ENCODE measurements at places on chromosomes 7 and 10.

GRCh38 chr10:69562731-69563254 is 10.4 kb downstream of the NEUROG3 start:
- DNase-seq, result no peak

GRCh38 chr7:51430480-51431086 is 114.0 kb upstream of the COBL start:
- peak; percentile 71 for DNase-seq

DNA sequence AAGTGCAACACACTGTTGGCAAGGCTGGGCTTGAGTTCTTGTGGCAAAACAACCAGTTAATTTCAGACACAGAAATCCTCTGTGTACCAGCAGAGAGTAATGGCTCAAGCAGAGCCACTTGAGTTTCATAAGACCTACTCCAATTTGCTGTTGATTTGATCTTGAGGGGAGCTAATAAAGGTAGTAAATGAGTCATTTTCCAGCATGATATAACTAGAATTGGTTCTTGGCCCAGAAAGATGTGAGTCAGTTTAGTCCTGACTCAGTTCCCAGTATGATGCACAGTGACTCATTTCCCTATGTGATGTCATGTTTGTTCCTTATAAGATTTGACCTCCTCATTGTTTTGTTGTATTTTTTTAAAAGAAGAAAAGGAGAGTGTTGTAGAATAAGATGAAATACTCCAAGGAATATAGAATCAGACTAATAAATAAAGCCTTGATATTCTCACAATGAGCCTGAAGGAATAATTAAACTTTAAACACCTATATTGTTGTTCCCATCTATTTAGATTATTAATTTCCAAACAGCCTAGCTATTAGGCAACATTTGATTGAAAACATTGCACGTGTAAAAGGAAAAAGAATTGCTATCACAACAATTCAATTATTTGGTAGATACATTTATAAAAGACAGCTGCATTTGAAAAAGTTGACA is 186.2 kb downstream of the REEP3 start:
- no peak for DNase-seq

GRCh38 chr7:14483663-14484062 is 418.9 kb downstream of the DGKB start:
- DNase-seq, result no peak

GRCh38 chr7:115178835-115179234 is 256.9 kb downstream of the MDFIC start:
- no peak for DNase-seq

DNA sequence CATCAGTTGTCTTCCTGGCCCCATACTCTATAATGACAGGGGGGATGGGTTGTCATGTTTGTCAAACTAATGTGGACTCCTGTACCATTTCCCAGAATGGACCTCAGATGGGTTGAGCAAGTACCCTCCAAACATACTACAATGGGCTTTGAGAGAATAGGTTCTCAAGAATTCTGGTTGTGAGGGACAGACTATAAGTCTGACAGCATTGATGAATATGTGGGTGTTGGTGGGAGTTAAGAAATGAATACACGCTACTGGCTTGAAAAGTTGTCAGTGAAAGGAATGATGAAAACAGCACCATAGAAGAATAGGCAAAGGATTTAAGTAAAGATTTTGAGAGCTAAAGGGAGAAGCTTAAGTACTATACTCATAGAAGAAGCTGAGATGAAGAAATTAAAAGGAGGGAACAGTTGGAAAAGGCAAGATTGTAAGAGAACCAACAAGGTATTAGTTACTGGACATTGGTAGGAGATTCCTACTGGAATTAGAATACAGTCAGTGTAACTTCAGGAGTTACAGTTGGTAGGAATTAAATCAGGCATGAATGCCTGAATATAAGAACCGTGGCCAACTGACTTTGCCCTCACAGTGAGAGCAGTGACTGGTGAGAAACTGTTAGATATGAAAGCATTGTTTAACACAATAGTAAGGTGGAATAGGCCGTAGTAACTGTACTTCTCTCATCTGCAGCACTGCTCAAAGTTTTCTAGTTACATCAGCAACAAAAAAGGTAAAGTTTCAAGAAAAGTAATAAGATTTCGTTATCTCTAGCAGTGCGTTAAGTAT is 86.3 kb downstream of the LCOR start:
- no peak for DNase-seq

- DNase-seq, result no peak
Measured at GRCh38 chr10:93758891-93759410, 1.2 kb downstream of the LGI1 start.

All from testis (tissue), 5 donors.